Gastroesophageal sphincter (tissue), 4 donors: ENCODE measurements at places on chromosomes 4 and X. TPM values are rescaled to one million over a fixed set of nuclear protein-coding genes. Genes with fewer than 3 reads are reported as not detected.

Gene MAOB
- total RNA-seq = 73.0 TPM

Gene SPATA4
- total RNA-seq = not detected

Gene DUSP9
- not detected for total RNA-seq

Gene FANCB
- total RNA-seq = 0.78 TPM

Gene PDLIM3
- 1,505 TPM for total RNA-seq

Gene FAM199X
- total RNA-seq = 23.6 TPM

Gene TNIP3
- not detected for total RNA-seq

Gene MYL5
- 2.8 TPM for total RNA-seq

Gene STK26
- 16.3 TPM for total RNA-seq

Gene ZNF518B
- total RNA-seq = 35.0 TPM

Gene LPAR4
- total RNA-seq = 1.4 TPM

Gene FABP2
- not detected for total RNA-seq

Gene CFAP299
- not detected for total RNA-seq

Gene OTC
- total RNA-seq = 0.67 TPM

Gene AR
- total RNA-seq = 2.9 TPM

Gene CENPVL1
- not detected for total RNA-seq

Gene PRMT9
- total RNA-seq = 10.7 TPM

Gene ZNF732
- total RNA-seq = 0.31 TPM

Gene PPBP
- not detected for total RNA-seq

Gene LRCH2
- 17.1 TPM for total RNA-seq

Gene PPARGC1A
- 27.7 TPM for total RNA-seq

Gene MFAP3L
- total RNA-seq = 8.4 TPM

Gene GLRA2
- total RNA-seq = not detected

Gene TMEM144
- 8.6 TPM for total RNA-seq

Gene PGM2
- 19.9 TPM for total RNA-seq

Gene PHEX
- 1.1 TPM for total RNA-seq

Gene RIPPLY1
- not detected for total RNA-seq

Gene GUCY1B1
- 101 TPM for total RNA-seq
